Left ventricle myocardium inferior (tissue), 1 donor: ENCODE measurements at places on chromosomes 3 and 15. TPM values are rescaled to one million over a fixed set of nuclear protein-coding genes. Genes with fewer than 3 reads are reported as not detected.

- no peak for DNase-seq
These were observed 128.0 kb upstream of the CBLB start for GRCh38 chr3:105996781-105997180.

DNA sequence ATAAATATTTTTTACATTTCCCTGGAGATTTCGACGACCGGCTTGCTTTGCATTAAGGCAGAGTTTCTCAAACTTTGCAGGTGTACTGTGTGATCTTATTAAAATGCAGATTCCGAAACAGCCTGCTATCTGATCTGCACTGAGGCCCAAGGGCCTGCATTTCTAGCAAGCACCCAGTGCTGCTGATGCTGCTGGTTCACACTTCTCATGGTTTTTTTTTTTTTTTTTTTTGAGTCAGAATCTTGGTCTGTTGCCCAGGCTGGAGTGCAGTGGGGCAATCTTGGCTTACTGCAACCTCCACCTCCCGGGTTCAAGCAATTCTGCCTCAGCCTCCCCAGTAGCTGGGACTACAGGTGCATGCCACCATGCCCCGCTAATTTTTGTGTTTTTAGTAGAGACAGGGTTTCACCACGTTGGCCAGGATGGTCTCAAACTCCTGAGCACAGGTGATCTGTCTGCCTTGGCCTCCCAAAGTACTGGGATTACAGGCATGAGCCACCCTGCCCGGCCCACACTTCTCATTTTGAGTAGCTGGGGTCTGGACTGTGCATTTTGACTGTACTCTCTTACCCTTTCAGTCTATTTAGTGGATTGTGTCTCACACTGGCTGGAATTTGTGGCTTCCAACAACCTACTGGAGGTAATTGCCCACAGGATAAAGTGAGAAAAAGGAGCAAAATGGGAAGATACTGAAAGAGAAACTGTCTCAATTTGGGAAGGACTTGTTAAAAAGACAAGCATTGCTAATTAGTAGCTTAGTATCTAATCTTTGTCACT is 94.1 kb downstream of the ITPR1 start:
- DNase-seq = no peak

GRCh38 chr3:150411976-150412375 is 3.9 kb downstream of the TSC22D2 start:
- no peak for DNase-seq

GRCh38 chr3:184429786-184430185 is 49.9 kb downstream of the CHRD start:
- DNase-seq = no peak

- DNase-seq = peak; percentile 59
These were observed 35.7 kb upstream of the ACTL6A start for GRCh38 chr3:179526989-179527391.

GRCh38 chr3:46987743-46988401 is 8.4 kb downstream of the NBEAL2 start:
- peak; percentile 74 for DNase-seq

DNA sequence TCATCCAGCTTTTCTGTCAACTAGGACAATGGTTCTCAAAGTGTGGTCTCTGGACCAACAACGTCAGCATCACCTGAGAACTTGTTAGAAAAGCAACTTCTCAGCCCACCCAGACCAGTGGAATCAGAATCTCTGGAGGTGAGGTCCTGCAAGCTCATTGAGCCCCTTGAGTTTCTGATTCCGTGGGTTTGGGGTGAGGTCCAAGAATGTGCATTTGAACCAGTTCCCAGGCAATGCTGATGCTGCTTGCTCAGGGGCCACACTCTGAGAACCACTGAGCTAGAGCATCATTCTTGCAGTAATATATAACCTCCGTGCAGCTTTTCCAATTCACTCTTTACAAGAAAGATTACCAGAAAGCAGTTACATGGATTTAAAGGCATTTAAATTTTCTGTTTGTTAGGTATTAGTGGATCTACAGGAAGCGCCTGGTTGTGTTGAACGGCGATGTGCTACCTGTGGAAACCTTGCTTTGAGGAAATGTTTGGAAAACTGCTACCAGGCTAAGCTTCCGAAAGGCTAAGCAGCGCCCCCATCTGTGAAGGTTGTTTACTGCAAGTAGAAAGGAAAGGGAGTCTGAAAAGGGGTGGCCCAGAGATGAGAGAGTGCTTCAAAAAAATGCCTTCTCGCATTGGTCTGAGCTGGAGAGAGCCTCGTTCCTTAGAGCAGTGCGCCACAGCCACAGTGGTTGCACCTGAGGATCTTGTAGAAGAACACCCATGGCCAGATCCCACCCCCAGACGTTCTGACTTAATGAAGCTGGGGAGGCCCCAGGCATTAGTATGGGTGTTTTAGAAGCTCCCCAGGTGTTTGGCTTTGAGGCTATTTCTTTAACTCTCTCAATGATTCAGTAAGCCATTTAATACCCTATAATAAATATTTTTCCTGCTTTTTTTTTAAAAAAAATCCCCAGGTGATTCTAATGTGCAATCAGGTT is 50.0 kb downstream of the RLBP1 start:
- no peak for DNase-seq

DNA sequence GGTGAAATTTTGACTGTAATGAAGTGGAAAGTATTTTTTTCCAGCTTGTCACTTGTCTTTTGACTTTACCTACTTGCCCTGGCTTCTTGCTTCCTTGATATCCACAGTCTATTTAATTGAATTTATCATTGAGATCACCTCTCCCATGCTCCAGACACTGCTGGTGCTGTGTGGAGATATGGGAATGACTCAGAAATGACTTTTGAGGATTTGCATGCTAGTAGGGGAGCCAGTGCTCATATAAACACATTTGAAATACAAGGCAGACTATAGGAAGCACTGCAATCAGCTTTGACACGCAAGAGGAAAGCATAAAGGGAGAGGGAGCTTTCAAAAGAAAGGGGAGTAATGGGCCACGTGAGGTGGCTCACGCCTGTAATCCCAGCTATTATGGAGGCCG is 7.3 kb upstream of the TRPM1 start:
- no peak for DNase-seq

GRCh38 chr3:135310317-135310716 is 515.3 kb downstream of the EPHB1 start:
- DNase-seq = no peak

DNA sequence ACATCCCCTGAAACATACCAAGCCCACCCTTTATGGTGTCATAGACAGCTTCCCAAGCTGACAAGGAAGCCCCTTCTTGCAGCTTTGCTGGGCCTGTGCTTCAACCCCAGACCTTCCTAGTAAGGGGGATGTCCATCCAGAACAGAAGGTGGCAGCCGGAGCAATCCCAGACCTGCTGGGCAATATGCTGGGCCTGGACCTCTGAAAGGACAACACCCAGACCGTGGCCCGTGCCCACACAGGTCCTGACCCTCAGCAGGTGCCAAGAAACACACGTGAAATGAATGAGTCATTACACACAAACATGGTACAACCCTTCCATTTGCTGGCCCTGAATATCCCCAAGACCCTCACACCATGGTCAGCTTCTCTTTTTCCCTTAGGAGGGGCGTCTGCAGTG is 19.8 kb upstream of the VILL start:
- no peak for DNase-seq

GRCh38 chr3:173737167-173737808 is 339.7 kb downstream of the NLGN1 start:
- no peak for DNase-seq

DNA sequence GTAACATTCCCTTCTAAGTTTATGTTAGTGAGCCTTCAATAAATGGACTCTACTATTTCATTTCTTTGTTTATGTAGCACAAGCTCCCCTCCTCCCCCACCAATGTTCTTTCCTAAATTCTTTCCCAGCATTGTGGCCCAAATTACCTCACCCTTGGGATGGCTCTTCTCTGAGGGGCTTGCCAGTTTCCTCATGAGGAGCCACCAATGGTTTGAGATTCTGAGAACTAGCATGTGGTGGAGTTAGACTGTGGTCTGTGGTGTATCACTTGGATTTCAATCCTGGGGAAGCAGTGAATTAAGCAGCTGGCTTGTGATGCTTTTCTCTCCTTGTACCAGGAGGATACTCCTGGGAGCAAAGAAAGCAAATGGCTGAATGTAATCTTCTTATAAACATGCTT is 50.0 kb upstream of the NPHP3 start:
- DNase-seq = no peak

- DNase-seq = no peak
These were observed 125.9 kb downstream of the EBLN2 start for GRCh38 chr3:73187328-73187727.

DNA sequence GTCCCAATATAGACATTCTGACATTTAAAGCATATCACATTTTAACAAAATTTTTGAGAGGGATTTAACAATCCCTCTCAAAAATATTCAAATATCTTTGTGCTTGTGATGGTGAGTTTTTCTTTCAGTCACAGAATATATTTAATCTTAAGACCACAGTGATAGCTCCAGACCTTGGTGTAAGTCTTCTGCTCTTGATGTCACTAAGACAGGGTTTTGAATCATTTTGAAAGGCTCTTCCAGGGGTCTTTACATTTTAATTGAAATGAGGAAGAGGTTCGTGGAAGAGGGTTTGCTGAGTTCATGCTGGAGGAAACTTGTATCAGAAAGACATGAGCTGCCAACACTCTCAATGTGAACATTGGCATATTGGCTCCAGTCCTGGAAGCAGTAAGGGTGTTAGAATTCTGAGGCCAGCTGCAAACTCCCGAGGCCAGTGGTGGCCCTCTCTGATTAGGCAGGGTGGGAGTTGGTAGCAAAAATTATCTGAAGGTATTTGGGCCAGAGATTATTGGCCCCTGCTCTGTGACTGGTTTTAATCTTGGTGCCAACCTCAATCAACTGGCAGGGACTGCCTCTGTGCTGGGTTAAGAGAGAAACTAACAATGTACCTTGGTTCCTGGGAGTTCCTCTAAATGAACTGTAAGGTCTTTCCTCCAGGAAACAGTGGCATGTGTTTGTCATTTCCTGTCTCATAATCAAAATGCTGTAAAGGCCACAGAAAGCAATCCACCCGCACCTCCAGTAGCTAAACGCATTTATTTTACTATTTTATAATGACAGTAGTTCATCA is 5.3 kb downstream of the POU1F1 start:
- no peak for DNase-seq

DNA sequence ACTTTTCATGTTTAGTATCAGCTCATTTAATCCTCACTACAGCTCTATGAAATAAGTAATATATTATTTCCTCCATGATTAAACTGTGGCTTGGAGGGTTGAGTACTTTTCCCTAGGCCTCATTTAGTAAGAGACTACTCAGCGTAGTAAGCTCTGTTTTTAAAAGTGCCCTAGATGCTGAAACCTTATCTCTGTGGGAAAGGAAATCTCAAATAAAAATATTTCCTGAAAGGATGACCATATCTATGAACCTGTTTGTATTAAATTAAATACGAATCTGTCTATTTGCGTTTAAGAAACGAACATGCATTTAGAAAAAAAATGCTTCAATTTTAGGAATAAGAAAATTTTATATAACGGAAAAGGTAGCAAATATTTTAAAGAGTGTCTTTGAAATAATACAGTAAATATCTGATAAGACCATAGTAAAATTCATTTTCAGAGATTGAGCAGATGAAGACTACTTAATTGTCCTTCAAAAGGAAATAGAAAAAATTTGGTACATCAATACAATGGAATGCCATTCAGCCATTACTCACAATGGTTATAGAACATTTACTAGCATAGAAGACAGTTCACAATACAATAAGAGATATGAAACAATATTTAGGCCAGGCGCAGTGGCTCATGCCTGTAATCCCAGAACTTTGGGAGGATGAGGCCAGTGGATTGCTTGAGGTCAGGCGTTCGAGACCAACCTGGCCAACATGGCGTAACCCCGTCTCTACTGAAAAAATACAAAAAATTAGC is 56.2 kb downstream of the ATG7 start:
- DNase-seq = no peak

DNA sequence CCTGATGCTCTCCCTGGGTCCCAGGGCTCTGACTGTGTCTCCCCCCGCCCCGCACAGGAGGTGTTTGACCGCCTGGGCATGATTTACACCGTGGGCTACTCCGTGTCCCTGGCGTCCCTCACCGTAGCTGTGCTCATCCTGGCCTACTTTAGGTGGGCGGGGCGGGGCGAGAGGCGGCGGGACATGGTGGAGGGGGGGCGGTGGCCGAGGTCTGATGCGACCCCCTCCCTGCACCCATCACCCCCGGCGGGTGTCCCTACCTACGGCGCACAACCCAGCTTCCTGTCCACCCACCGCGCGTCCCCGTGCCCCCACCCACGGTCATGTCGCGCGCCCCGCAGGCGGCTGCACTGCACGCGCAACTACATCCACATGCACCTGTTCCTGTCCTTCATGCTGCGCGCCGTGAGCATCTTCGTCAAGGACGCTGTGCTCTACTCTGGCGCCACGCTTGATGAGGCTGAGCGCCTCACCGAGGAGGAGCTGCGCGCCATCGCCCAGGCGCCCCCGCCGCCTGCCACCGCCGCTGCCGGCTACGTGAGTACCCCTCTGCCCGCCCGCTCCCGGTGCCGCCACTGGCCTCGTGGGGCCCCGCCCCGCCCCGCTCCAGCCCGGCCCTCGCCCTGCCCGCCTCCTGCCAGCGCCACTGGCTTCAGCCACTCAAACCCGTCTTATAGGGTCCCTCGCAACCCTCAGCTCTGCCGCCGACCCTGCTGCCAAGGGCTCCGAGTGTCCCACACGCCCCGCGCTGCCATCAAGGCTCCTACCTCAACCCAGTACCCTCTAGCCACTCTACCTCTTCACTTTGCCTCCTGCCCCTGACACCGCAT is 21.0 kb downstream of the PTH1R start:
- peak; percentile 15 for DNase-seq

DNA sequence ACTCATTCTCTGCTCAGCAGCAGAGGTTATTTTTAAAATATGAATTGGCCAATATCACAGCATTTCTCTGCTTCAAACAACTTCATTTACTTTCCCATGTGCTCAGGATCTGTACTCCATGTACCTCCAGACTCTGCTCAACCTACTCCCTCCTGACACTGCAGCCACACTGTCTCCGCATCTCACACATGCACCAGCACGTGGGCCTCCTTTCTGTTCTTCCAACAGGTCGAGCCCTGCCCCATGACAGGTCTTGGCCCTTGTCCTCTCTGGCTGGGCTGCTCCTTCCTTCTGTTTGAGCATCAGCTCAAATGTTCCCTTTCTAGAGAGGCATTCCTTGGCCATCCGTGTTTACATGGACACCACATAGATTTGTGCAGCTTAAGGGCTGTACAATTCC is 195.7 kb downstream of the EBLN2 start:
- no peak for DNase-seq

- DNase-seq = no peak
These were observed 62.3 kb upstream of the ARHGEF3 start for GRCh38 chr3:56864090-56864489.

DNA sequence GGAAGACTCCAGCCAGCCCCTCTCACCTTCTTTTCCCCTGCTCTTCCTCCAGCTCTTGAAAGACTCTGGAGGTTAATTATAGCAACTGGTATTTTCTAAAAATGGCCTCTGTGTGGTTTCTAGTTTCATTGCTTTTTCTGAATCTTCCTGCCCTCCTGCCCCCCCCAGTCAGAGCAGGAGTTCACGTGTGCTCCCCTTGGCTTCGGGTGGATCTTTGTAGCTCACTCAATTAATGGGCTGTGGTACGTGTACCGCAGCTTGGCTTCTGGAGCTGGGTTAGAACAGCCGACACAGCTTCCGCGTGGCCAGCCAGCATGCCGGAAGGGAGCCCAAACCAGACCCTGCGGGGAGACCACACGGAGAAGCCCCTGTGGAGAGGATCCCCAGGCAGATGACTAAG is 31.5 kb downstream of the TM2D3 start:
- DNase-seq = no peak

Gene FBXL22
- total RNA-seq = 29.5 TPM

Gene TRPM1
- total RNA-seq = not detected

Gene ATP8B4
- total RNA-seq = 2.5 TPM

Gene SMAD3
- 18.8 TPM for total RNA-seq

Gene GOLGA8T
- total RNA-seq = 0.47 TPM

Gene MYL3
- 7,440 TPM for total RNA-seq

Gene HOMER2
- 48.5 TPM for total RNA-seq

Gene IGSF10
- 3.1 TPM for total RNA-seq

Gene PIF1
- 0.41 TPM for total RNA-seq
